ENCODE measurements at places on chromosomes 12 and 14.

DNA sequence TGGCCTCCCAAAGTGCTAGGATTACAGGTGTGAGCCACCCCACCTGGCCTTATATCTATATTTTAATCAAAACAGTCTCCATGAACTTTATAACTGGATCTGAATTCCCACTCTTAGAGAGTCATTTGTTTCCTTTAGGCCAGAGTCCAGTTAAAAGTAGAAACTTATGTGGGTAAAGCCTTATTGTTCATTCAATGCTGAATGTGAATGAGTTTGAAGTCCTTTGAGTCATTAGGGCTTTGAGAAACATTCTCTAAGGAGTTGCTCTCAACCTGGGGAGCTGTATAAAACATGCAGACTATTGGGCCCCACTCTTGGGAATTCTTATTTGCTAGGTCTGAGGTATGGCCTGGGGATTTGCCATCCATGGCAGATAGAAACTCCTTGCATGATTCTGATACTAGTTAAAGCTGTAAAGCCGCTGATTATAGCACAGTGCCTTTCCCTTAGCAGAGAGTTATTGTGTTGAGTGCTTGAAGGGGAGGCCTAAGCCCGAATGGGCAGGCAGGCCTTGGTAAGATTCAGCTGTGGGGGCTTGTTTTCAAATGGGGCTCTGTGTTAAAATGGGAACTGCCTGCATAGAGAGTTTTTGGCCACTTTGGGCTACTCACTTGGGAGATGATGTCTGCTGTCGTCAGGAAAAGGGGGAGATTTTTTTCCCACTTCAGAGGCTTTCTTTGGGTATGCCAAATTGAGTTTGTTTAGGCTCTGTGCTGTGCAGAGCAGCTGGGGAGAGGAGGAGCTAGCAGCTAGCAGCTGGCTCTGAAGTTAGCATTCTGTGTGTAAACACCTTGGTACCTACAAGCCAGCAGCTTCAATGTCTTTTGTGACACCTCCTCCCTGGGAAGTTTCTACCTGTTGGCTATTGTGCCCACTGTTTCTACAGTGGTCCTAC, 117.5 kb downstream of the DACT1 start:
- no peak for DNase-seq

GRCh38 chr12:64532734-64533351, 77.5 kb upstream of the RASSF3 start:
- no peak for DNase-seq

- no peak for DNase-seq
Measured at GRCh38 chr14:56797003-56797568, 13.2 kb downstream of the OTX2 start.

DNA sequence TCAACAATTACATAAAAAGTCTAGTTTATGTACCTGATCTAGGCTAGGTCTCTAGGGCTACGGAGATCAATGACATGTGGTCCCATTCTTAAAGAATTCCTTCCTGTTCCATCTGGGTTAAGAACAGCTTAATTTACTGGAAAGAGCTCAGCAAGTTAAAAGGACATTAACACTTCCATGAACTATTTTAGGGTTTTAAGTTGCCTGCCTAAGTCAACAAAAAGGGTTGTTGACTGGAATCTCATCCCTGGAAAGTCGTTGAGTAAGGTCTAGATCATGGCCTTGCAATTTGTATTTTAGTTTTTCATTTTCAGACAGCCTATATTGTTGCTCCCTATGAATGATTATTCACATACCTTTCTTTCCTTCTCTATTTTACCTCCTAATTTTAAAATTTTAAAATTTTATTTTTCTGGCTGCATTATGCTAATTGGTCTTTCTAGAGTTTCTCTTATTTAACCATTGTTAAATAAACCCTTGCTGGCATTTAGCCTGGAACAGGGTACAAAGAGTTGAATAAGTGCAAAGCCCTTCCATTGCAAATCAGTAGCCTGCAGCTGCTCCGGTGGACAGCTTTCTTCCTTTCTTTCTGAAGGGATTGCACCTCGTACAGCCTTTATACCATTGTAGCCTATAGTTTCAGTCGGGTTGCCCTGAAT, 66.3 kb downstream of the VRK1 start:
- no peak for DNase-seq

GRCh38 chr14:22007363-22007762, 333.7 kb upstream of the OR4E1 start:
- no peak for DNase-seq

DNA sequence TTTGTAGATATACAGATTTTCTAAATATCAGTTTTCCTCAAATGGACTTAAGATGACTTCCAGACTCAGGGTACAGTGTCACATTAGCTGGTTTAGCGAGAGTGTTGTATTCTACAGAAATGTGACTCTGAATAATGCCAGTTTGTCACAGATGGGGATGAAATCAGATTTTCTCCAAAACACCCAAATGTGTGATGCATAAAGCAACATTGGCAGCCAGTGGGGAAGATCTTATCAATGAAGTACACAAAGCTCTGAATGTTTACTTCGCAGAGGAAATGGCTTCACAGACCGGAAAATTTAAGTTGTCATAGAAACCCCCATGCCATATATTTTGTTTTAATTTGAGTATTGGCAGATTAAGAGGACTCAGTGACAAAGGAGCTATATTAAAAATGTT, 29.9 kb downstream of the ANO4 start:
- DNase-seq, result no peak

- DNase-seq, result no peak
Measured at GRCh38 chr12:68613209-68613904, 2.7 kb downstream of the RAP1B start.

- no peak for DNase-seq
Measured at GRCh38 chr12:59453475-59453874, 142.4 kb upstream of the SLC16A7 start.
